ENCODE measurements at places on chromosomes 12 and 14. TPM values are rescaled to one million over a fixed set of nuclear protein-coding genes. Genes with fewer than 3 reads are reported as not detected.

Gene KRT77
- total RNA-seq = 110 TPM

Gene TAS2R8
- total RNA-seq = not detected

Gene SRRM4
- total RNA-seq = 0.10 TPM

Gene LTB4R
- 8.6 TPM for total RNA-seq

Gene CPNE8
- 7.3 TPM for total RNA-seq

Gene ANO4
- total RNA-seq = 0.20 TPM

Gene RPL10L
- not detected for total RNA-seq

Gene CCDC60
- total RNA-seq = not detected

Gene ITGA7
- 87.4 TPM for total RNA-seq

Gene IL22
- not detected for total RNA-seq

Gene CCDC38
- total RNA-seq = not detected

Gene MSRB3
- total RNA-seq = 23.8 TPM

Gene MANSC1
- 3.4 TPM for total RNA-seq

Gene ZDHHC22
- under 0.01 TPM for total RNA-seq

Gene SLC2A3
- 156 TPM for total RNA-seq

Gene TMTC2
- total RNA-seq = 37.3 TPM

Gene RND1
- 1.1 TPM for total RNA-seq

Gene IGF1
- 14.0 TPM for total RNA-seq

Gene TOMM20L
- not detected for total RNA-seq

Gene DIABLO
- total RNA-seq = 31.7 TPM

Gene NGB
- total RNA-seq = not detected

Gene ANKLE2
- 54.3 TPM for total RNA-seq

Gene FIGNL2
- 0.69 TPM for total RNA-seq

Gene ACRBP
- total RNA-seq = 0.99 TPM

Gene HOXC4
- 3.6 TPM for total RNA-seq

Gene PIWIL1
- 0.10 TPM for total RNA-seq

Gene HOXC10
- 2.6 TPM for total RNA-seq

Gene CCDC184
- 0.30 TPM for total RNA-seq

Gene PAPLN
- 10.9 TPM for total RNA-seq

Gene SDR9C7
- total RNA-seq = 7.1 TPM

Gene LRP1-AS
- total RNA-seq = not detected

Gene SMCO2
- total RNA-seq = not detected

Gene M6PR
- total RNA-seq = 95.6 TPM

Gene SUPT16H
- total RNA-seq = 58.1 TPM

Gene LAG3
- total RNA-seq = 0.49 TPM

Gene GPRC5D
- total RNA-seq = 10.1 TPM

Gene GSC
- 0.99 TPM for total RNA-seq

Gene DLGAP5
- 13.7 TPM for total RNA-seq

Gene FAM186B
- 0.59 TPM for total RNA-seq

Gene HOXC6
- total RNA-seq = 6.0 TPM

Gene INHBE
- 0.10 TPM for total RNA-seq

Gene C12orf42
- total RNA-seq = 0.30 TPM

Gene RNU4-1
- total RNA-seq = under 0.01 TPM

Gene TRIM9
- total RNA-seq = 3.3 TPM

Gene HHIPL1
- 0.99 TPM for total RNA-seq

Gene CCDC196
- not detected for total RNA-seq

Gene SLC6A12
- 0.10 TPM for total RNA-seq

Gene FLRT2
- total RNA-seq = 32.6 TPM

Gene EIF2S3B
- 0.99 TPM for total RNA-seq

Gene CNPY2
- 30.4 TPM for total RNA-seq

Gene OR4K5
- total RNA-seq = not detected

Gene HOXC5
- 1.4 TPM for total RNA-seq

Gene CYP27B1
- total RNA-seq = 0.79 TPM

Gene PRIMA1
- 0.99 TPM for total RNA-seq

Gene MIPOL1
- 17.3 TPM for total RNA-seq

Measured in skin of body (tissue), 3 donors.